Kasumi-1 (cell line): ENCODE measurements at places on chromosomes 7 and 10.
A peak's percentile ranks its signal among the peaks of the same experiment; 100 is the strongest.

GRCh38 chr10:34018129-34018528, 683.7 kb upstream of the NRP1 start:
- peak; percentile 71 for DNase-seq

GRCh38 chr10:103566536-103566935, 73.0 kb downstream of the NEURL1 start:
- DNase-seq: no peak

DNA sequence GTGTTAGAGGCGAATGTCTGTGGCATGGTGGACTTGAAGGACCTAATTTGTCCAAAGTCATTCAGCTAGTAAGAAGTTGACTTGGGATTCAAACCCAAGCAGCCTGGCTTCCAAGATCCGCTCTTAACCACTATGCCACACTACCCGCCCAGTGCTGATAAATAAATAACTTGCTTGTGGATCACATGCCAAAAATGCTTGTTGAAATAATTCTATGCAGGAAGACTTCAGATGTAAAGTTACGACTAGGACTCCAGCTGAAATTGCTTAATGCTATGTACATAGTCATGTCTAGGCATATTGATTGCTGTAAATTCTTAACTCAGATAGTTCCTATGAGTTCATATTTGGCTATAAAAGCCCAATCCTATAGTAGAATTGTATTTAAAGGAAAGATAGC, 76.0 kb downstream of the PLXDC2 start:
- no peak for DNase-seq

DNA sequence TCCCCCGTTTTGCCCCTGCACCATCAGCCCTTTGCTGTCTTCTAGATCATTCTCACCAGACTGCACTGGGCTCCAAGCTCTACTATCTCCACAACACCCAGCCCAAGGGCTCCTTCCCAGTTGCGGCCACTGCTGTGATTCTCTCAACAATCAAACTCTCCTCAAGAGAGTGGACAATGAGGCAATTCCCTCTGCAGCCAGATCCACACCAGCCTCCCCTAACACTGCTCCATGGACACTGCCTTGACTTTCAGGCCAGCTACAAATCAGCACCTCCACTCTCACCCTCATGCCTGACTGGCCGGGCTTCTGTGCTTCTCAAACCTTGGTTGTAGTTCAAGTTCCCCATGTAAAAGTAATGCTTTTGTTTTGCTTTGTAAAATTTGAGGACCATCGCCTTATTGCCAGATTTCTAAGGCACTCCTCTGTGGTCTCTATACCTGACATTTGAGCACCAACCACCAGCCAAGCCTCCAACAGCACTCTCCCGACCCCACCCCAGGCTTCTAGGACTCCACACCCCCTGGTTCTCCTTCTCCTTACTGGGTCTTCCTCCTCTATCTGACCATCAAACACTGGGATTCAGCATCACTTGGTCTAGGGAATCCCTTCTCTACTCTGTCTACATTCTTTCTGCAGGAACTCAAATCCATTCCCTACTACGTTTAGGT, 45.4 kb downstream of the PPIF start:
- DNase-seq: no peak

GRCh38 chr10:3761021-3761686, 23.9 kb downstream of the KLF6 start:
- DNase-seq: no peak

GRCh38 chr10:125213541-125214282, 53.3 kb upstream of the CTBP2 start:
- DNase-seq: no peak

DNA sequence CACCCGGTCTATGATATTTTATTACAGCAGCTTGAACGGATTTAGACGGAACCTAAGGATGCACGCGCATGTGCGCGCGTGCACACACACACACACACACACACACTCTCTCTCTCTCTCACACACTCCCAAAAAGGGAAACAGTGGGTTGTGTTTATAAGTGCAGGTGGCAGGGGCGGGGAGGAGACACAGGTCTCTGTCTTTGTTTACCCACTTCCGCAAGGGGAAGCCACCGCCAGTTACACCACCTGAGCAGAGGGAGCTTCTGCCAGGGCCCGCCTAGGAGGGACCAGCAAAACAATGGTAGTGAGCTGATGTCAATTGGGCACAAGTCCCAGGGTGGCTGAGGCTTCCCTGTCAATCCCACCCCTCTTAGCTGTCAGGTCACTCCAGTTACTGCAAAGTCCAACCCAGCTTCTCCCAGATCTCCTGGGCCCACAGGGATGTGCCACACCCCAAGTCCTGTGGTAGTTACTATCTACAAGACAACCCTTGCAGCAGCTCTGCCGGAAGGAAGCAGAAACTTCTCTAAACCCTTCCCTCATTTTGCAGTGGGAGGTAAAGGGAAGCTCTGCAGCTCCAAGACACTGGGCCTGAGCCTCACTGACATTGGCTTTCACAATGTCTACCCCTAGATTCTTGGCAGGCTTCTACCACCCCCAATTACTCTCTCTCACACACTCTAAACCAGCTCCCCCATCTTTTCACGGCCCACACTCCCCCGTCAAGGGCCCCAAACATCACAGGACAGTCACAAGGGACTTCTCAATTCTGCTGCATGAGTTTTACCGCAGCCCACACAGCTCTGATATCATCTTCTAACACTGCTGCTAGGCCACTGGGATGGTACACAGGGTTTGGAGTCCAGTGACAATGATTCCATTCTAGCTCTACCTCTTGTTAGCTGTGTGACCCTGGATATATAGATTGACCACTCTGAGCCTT, 17.6 kb downstream of the ANXA11 start:
- DNase-seq: peak; percentile 99

DNA sequence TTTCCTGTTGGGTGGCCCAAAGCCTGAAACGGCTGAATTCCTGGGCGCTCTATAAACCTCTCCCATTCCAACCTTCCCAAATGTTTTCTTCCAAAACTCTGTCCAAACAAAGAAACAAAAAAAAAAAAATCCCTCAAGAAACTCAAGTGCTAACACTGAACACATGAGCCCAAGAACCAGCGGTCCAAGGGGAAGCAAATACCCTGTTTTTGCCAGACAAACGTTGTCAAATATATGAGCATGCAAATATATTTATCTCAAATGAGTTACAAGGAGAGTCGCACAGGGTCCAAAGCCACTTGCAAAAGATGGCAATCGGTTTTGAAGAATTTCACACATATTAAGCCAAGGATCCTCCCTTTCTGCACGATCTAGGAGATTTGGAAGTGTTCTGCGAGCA, 23.3 kb upstream of the EMX2 start:
- DNase-seq: no peak

- DNase-seq: no peak
Measured at GRCh38 chr10:21518641-21519396, 6.7 kb downstream of the SKIDA1 start.

- DNase-seq: peak; percentile 15
Measured at GRCh38 chr10:119268871-119269506, 61.6 kb downstream of the GRK5 start.

GRCh38 chr10:29772403-29772802, 137.6 kb upstream of the SVIL start:
- DNase-seq: no peak
